ENCODE measurements at places on chromosomes 7 and 10.

GRCh38 chr7:94697035-94697974 is 41.4 kb upstream of the SGCE start:
- no peak for DNase-seq

- DNase-seq = no peak
These were observed 77.8 kb upstream of the ZNF804B start for GRCh38 chr7:88681682-88682081.

DNA sequence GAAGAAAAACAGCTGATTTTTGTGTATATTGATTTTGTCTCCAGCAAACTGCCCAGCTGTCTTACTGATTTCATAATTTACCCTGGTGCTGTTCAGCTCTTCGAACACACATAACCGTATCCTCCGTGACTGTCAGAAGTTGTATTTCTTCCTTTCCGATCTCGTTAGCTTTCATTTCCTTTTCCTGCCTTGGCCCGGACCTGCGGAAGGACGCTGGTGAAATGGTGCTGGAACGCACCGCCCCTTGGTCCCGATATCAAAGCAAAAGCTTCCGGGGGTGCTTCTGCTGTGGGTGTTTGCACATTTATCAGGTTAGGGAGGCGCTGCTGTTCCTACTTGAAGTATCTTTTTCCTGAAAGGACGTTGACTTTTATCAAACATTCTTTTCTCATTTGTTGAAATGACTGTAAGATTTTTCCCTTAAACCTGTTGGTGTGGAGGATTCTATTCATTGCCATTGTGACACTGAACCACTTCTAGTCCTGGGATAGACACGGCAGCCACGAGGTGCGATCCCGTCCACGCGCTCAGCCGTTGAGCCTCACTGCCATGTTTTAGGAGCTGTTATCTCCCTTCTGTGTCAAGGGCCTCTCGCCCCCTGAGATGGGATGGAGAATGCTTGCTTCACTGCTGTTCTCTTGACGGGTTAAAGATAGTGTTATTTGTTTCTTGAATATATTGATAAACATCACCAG is 72.6 kb downstream of the FOXL3 start:
- DNase-seq = peak; percentile 31

DNA sequence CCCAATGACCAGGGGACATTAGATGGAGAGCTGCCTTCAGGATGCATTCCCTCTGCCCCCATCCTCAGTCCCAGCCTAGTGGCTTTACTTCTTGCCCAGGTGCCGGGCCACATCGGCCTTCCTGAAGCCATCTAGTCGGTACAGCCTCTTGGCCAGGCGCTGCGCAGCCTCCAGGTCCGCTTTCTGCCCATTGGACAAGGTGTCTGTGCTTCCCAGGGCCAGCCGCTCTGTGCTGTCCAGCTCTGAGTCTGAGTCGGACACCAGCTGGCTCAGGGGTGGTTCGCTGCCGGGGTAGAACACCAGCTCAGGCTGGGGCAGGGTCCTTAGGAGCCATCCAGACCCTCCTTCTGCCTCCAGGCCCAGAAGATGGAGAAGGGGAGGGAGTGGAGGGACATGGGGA is 6.3 kb downstream of the PSD start:
- no peak for DNase-seq

GRCh38 chr10:133179651-133180050 is 19.6 kb downstream of the KNDC1 start:
- DNase-seq = no peak

GRCh38 chr7:28835800-28836199 is 122.3 kb downstream of the TRIL start:
- no peak for DNase-seq

DNA sequence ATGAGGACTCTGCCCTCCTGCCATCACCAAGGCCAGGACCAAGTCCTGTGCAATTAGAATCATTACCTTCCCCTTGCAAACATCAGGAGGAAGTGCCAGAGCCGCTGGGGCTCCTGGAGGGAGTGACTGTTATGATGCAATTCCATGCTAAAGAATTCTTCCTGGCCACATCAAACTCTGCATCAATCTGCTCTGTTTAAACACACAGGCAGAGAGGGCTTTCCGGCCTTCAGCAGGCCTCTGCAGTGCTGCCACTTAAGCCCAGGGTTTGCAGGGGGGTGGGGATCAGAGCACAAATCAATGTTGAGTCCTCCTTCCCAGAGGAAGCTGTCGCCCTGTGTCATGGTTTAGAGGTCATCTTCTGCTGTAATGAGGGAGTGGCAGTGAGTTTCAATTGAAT is 58.1 kb downstream of the CTBP2 start:
- DNase-seq = no peak

DNA sequence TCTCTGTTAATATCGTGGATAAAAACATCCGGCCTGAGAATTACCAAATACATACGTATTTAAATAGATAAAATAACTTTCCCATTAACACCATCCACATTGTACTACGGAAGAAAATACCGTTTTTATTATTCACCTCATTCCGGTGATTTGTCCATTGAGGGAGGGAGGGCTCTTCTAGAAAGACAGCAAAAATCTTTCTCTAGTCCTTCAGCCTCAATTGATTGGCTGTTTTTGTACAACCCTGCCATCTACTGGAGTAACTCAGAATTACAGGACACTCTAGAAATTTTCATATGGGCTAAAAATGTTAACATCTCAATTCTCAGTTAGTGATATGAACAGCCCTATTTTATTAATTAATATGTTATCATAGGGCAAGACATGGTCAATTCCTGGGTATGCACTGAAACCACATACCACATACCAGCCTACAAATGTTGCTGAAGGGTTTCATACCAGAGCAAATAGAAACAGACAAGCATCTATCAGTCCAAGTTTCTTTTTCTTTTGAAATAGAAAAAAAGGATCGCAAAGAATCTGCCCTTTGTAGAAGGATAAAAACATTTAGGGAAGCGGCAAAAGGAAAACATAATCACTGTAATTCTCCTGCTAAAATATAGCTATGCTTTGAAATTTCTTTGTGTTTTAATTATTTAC is 55.8 kb upstream of the CDCA7L start:
- DNase-seq = peak; percentile 9

GRCh38 chr7:72176875-72177274 is 235.3 kb downstream of the CALN1 start:
- no peak for DNase-seq

DNA sequence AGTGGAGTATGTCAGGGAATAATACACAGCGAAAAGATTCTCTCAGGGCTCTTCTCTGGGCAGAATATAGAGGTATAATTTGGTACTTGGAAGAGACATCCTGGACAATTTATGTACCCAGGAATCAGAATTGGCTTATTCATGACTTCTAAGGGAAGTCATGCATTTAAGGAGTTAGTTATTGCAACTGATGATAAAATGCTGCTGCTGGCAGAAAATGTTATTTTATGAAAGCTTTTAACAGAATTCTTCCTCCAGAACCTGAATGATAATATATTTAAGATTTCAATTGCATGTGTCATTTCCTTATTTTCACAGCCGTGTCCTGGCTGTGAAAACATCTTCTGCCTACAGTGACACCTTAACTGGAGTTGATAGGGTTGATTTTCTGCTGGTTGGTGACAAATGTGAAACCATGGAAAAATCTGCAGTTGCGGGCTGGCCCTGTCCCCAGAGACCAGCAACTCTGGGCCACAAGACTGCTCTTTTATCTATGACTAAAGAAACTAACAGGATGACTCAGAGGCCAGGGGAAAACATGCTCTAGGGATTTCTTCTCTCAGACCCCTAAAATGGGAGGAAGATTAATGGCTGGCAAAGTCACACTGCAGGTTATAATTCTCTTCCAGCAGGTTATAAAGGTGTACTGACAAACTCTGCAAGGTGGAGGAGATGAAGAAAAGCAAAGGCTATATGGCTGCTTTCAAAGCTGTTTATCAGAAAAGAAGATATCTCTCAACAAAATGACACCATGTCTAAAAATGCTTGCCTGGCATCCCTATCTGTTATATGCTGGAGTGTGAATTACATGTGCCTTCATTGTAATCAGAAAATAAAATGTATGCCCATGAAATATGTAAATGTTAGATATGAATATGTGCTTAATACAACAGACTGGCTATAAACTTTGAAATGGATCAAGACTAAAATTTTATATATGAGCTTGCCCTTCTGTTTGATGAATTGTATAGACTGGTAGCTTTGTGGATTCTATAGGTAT is 12.1 kb upstream of the TRUB1 start:
- DNase-seq = no peak

- DNase-seq = no peak
These were observed 664.2 kb upstream of the COBL start for GRCh38 chr7:51980812-51981211.

All from activated gamma-delta T cell treated with Interleukin-2 at 50 U/mL for 16 hours (primary cell).